ENCODE measurements at places on chromosomes 2 and 18. TPM values are rescaled to one million over a fixed set of nuclear protein-coding genes. Genes with fewer than 3 reads are reported as not detected.
A peak's percentile ranks its signal among the peaks of the same experiment; 100 is the strongest.

The RBM44 gene
- 1.1 TPM for total RNA-seq

DNA sequence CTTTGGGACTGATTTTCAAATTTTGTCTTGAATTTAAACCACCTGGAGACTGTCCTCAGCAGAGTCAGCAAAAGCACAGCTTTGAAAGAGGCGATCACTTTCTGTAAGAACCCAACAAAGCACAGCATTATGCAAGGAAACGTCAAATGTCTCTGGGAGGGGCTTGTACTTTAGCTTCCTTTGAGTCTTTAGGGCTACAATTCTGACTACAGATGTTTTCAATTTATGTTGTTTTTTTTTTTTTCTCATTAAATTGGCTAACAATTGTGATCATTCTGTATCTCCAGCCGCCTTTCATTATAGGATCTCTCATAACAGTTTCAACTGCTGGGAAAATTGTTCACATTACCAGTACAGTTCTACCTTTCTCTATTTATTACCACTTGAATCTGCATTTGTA is 48.3 kb downstream of the COL3A1 start:
- no peak for DNase-seq

The E2F6 gene
- 9.8 TPM for total RNA-seq

DNA sequence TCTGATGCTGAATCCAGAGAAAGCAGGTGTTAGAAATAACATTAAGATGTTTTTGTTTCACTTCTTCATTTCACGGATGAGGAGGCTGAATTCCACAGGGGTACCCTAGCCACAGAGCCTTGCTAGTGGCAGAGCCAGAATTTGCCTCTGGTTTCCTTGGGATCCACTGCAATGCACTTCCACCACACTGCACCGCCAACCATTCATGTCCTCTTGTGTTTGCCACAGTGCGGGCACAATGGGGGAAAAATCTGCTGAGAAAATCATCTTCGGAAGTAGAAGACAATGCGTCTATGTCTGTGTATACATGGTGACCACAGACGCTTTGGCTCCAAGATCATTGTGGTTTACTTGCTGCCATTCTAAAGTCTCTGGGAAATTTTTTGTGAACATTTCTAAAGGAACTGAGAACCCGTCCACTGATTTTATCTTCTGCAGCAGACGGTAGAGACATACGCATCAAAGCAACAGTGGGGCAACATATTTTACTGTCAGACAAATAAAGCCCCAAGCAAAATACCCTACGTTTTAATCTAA is 14.9 kb downstream of the ICOS start:
- DNase-seq: no peak

- DNase-seq: no peak
Measured at GRCh38 chr18:70840649-70841048, 551.8 kb downstream of the SOCS6 start.

- no peak for DNase-seq
Measured at GRCh38 chr2:236769981-236770671, 200.5 kb downstream of the ACKR3 start.

DNA sequence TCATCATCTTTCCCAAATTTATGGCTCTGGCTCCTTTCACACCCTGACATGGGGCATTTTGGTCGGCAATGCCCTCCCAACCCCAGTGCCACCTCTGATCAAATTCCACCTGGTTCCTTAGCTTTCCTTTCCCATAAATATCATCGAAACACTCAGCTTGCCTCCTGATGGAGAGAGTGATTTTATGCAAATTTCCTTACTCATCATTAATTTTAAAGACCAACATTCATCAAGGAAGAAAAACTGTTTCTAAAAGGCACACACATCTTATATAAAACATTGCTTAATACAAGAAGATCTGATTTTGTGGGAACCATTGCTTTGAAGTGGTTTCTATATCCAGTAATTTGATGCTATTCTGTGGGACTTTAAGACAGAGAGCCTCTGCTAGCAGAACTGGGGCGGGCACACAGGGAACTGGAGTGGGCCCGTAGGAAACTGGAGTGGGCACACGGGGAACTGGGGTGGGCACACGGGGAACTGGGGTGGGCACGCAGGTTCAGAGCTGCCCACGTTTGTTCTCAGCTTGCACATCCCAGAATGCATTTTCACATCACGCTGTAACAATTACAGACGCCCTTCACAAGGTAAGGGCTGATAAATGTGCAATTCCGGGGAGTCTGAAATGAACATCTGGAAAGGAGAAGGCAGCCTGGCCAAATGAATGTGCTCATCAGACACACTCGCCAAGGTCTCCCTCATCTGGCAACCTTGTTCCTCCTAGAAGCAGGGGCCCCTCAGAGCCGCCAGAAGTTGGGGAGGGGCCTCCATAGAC is 174.2 kb downstream of the RTP5 start:
- DNase-seq: no peak

The FOXD4L1 gene
- 0.14 TPM for total RNA-seq

GRCh38 chr2:216104691-216105090 is 4.5 kb upstream of the XRCC5 start:
- DNase-seq: no peak

DNA sequence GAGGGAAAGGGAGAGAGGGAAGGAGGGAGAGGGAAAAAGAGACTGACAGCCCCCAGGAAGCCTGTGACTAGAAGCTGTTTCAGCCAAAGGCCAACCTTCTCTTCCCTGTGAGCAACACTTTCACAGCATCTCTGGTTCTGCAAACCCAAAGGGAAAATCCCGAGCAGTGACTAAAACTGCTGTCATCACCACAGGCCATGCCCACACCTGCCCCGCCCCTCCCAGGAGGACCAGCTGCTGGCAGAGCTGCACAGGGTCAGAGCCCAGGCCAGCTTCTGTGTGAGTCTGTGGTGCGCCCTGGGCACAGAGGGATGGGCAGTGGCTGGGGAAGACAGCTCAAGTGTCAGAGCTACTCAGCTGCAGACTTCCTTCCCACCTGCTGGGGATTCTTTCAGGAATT is 64.9 kb upstream of the OTOS start:
- no peak for DNase-seq

GRCh38 chr2:233436691-233437438 is 82.6 kb downstream of the DGKD start:
- peak; percentile 12 for DNase-seq

The PIGN gene
- 25.0 TPM for total RNA-seq

The MARCO gene
- 0.26 TPM for total RNA-seq

DNA sequence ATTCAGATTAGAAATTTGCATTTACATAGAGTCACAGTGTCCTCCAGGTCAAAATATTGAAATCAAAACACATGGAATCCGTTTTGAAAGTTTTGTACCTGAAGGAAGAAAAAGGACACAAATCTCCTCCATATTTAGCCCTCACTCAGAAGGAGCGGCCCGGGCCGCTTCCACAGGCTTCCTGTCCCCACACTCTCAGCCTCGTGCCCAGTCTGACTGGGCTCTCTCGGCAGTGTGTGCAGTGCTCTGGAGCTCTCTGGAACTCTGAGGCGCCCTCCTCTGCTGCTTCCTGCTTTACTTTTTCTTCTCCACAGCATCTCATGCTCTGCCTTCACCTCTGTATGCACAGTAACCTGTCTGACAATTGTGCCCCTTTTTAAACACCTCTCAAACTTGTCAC is 22.2 kb upstream of the ZFP36L2 start:
- DNase-seq: no peak

- no peak for DNase-seq
Measured at GRCh38 chr18:23186781-23187180, 51.5 kb downstream of the CABLES1 start.

- no peak for DNase-seq
Measured at GRCh38 chr18:36028859-36029258, 38.5 kb downstream of the RPRD1A start.

DNA sequence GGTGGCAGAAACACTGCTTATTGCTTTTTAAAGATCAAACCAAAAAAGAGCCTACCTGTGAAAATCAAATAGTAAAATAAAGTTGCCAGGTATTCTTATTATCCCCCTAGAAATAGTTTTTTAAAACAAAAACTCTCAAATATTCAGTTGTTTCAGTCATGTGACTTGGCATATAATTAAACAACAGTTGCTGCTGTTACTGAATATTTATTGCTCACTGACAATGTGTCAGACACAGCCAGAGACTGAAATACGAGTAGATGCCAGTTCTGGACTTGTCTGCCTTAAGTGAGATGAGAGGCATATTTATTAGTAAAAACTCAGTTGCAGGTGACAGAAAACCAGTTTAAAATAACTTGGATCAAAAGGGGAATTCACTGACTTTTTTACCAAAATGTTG is 106.0 kb upstream of the RAB12 start:
- DNase-seq: no peak

The ZRANB3 gene
- total RNA-seq: 7.0 TPM

- no peak for DNase-seq
Measured at GRCh38 chr18:69365658-69366057, 35.0 kb upstream of the DOK6 start.
